Diencephalon (tissue), 1 donor: ENCODE measurements at places on chromosomes 12 and 14. TPM values are rescaled to one million over a fixed set of nuclear protein-coding genes. Genes with fewer than 3 reads are reported as not detected.

FCF1 gene
- 20.1 TPM for total RNA-seq

SPRYD3 gene
- 39.2 TPM for total RNA-seq

KRT82 gene
- total RNA-seq, result not detected

PARPBP gene
- total RNA-seq, result 9.0 TPM

PTPN6 gene
- 5.8 TPM for total RNA-seq

SLC6A13 gene
- 17.8 TPM for total RNA-seq

CMKLR1 gene
- total RNA-seq, result 2.8 TPM

ASCL1 gene
- total RNA-seq, result 14.5 TPM

TDP1 gene
- total RNA-seq, result 27.7 TPM

ACOT4 gene
- 1.8 TPM for total RNA-seq

DTX1 gene
- total RNA-seq, result 34.8 TPM

MIP gene
- total RNA-seq, result not detected

GPR162 gene
- 87.9 TPM for total RNA-seq

SLC39A5 gene
- total RNA-seq, result not detected
